A549 treated with RU486 at 1 μM for 4 hours (cell line): ENCODE measurements at places on chromosomes 2 and 18. TPM values are rescaled to one million over a fixed set of nuclear protein-coding genes. Genes with fewer than 3 reads are reported as not detected.

Gene PAX8
- 0.54 to 1.2 TPM (median 1.1 TPM) in 5 replicates for total RNA-seq

Gene LMAN2L
- total RNA-seq = 20.2 to 24.1 TPM (median 22.8 TPM) in 5 replicates

Gene NT5C1B
- not detected in 5 replicates for total RNA-seq

Gene CD8A
- total RNA-seq = 0.21 to 0.34 TPM (median 0.32 TPM) in 5 replicates

Gene KLHL30
- total RNA-seq = 0.10 to 0.22 TPM (median 0.14 TPM) in 5 replicates

Gene COLEC12
- 0.02 to 0.05 TPM (median 0.05 TPM) in 3 of 5 replicates, not detected in the others for total RNA-seq

Gene SLC40A1
- total RNA-seq = 2.1 to 4.2 TPM (median 3.3 TPM) in 5 replicates

Gene REG3A
- total RNA-seq = not detected in 5 replicates

Gene ALPG
- total RNA-seq = 0.08 to 0.30 TPM (median 0.14 TPM) in 5 replicates

Gene CENPA
- 47.2 to 64.0 TPM (median 55.1 TPM) in 5 replicates for total RNA-seq

Gene MYOM1
- 0.07 to 0.25 TPM (median 0.08 TPM) in 5 replicates for total RNA-seq
